ENCODE measurements at places on chromosomes 16 and 17.

- no peak for DNase-seq
Measured at GRCh38 chr17:48047113-48047740, 932 bp upstream of the NFE2L1 start.

GRCh38 chr17:37300683-37301082 is 75.1 kb upstream of the C17orf78 start:
- no peak for DNase-seq

DNA sequence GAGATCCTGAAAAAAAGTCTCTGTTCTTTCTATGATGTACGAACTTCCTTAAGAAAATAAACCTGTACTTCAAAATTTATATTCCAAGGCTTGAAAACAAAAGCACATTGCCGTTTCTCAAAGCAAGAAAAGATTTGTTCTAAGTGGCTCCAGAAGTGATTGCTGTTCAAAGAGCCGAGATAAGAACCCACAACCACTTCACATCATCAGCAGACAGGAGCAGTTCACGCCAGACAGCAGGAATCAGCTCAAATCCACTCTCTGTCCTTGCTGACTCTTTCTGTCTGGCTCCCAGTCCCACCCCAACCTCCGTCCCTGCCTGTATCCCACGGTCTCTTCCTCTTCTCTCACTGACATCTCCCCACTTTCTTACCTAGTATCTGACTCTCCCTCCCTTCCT is 85.0 kb upstream of the MYOCD start:
- DNase-seq, result no peak

- peak; percentile 45 for DNase-seq
Measured at GRCh38 chr17:63189930-63190329, 223.9 kb downstream of the TANC2 start.

DNA sequence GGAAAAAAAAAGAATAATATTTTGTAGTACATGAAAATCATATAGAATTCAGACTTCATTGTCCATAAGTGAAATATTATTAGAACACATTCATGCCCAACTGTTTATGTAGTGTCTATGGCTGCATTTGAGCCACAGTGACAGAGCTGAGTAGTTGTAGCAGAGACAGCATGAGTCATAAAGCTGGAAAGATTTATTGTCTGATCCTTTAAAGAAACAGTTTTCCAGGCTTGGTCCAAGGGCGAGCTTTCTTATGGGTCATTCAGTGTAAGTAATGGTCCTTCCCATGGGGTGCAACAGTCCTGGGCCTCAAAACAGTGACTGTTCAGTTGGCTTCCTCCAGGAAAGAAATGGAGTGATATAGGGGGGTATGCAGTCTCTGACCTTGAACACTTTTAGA is 260.2 kb downstream of the HS3ST4 start:
- no peak for DNase-seq

DNA sequence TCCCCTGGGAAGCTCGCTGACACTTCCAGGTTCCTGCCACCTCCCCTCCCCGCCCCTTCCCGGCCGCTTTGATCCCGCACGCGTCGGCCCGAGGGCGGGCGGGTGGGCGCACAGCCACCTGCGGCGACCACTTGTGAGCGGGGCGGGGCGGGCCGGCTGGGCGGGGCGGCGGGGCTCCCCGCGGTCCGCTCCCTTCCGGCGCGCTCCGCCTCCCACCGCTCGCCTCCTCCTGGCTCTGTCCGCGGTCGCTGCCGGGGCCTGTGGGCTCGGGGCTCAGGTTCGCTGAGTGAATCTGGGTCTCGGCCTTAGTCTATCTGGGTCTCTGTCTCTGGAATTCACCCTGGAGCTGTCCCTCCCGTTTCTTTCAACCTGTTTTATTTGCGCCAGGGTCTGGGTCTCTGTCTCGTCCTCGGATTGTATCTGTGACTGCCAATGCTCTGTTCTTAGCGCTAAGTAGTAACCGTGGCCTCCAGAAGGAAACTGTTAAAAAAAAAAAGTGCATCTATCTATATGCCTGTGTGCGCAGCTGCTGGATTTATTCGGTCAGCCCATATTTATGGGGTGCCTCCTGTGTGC is 2.7 kb upstream of the HES7 start:
- DNase-seq, result peak; percentile 33

- no peak for DNase-seq
Measured at GRCh38 chr16:84746231-84746630, 46.4 kb downstream of the USP10 start.

DNA sequence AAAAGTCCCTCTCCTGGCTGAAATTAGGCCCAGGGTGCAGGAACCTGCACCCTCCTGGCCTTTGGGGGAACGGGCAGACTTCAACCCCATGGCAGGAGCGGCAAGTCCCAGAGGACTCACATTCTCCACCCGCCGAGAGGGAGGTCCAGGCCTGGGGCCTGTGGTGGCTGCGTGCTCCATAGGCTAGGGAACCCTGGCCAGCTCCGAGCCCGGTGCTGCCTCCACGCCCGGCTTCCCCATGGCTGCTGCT is 130 bp downstream of the CCDC78 start:
- no peak for DNase-seq

- DNase-seq, result no peak
Measured at GRCh38 chr16:78775161-78775561, 675.7 kb downstream of the WWOX start.

GRCh38 chr16:10972819-10973464 is 28.6 kb downstream of the CLEC16A start:
- DNase-seq, result no peak

DNA sequence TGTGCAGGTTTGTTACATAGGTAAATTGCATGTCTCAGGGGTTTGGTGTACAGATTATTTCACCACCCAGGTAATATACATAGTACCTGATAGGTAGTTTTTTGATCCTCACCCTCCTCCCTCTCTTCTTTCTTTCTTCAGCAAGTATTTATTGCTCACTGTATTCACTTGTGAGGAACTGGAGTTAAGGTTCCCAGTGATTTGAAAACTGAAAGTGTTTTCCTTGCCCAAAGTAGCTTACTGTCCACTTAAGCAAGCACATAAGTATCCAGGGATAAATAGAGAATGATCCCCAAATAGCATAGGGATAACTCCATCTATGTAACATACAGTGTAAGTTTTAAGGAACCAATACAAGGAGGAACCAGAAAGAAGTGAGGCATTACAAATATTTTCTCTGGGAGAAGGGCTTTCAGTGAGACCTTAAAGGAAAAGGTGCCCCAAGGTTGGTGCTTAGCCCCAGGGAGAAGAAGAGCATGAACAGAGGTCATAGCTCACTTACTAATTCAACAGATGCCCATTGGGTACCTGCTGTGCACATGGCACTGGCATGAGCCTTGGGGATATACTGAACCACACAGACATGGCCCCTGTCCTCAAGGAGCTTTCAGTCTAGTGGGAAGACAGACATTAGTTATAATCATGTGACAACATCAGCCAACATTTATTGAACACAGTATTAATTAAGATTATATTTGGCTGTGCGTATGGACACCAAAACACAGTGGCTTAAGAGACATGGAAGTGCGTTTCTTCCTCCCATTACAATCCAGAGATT is 17.0 kb downstream of the MYL4 start:
- DNase-seq, result no peak

- DNase-seq, result no peak
Measured at GRCh38 chr17:72396121-72396520, 275.3 kb downstream of the SOX9 start.

DNA sequence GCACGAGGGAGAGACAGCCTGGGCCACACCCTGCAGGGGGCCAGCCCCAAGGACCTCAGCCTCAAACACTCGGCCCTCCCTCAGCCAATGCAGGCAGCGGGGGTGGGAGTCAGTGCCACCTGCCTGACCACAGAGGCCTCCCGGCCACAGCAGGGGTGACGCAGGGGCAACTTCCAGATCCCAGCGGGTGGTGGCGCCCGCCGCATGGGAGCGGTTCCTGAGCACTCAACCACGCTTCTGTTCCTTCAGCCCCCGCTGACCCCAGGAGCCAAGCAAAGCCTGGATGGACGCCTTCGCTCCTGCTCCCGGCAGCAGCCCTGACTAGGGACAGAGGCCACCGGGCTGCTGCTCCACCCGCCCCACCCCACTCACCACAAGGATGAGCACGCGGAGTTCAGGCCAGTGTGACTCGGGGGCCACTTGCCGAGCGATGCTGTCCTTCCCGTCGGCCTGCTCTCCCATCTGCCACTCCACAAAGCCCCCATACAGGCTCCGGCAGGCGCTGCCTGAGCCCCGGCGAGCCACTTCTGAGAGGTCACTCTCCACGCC is 5.0 kb upstream of the CYBA start:
- no peak for DNase-seq
